ENCODE measurements at places on chromosomes 2 and 18.

DNA sequence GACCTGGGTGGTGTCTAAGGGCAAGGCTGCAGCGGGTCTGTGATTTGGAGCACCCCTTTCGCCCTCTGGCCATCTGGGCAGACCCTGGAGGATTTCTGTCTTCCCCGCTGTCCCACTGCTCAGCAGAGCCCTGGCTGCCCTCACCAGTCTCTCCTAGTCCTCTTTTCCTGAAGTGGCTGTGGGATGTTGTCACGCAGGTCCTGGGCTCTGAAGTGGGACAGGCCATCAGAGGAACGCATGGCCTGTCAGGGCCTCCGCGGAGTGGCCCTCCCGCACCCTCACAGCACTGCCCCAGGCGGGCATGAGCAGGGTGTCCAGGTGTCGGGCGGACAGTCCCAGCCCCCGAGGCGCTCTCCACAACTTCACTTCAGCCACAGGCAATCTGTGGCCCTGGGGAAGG lies 1.1 kb upstream of the TMEM185B start:
- DNase-seq, result no peak

DNA sequence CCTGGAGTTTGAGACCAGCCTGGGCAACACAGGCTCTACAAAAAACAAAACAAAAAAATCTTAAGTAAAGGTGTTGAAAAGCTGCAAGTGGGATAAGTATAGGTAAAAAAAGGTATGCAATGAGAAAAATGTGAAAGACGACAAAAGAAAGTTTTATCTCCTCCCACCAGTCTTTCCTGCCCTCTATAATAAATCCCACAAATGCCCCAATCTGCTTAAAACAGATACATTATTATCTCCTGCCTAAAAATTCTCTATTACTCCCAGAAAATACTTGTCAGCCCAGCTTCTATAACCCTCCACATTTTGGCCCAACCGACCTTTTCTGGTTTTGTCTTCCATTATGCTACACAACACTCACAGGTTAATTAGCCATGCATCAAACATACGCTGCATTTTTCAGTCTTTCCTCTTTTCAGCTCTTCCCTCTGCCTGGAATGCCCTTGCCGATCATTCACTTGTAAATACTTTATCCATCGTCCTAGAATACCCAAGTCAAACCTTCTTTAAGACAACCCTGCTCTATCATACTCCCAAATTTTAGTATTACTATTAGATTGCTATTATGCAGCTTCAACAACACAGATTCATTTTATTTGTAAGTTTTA lies 10.8 kb downstream of the ASXL2 start:
- no peak for DNase-seq

DNA sequence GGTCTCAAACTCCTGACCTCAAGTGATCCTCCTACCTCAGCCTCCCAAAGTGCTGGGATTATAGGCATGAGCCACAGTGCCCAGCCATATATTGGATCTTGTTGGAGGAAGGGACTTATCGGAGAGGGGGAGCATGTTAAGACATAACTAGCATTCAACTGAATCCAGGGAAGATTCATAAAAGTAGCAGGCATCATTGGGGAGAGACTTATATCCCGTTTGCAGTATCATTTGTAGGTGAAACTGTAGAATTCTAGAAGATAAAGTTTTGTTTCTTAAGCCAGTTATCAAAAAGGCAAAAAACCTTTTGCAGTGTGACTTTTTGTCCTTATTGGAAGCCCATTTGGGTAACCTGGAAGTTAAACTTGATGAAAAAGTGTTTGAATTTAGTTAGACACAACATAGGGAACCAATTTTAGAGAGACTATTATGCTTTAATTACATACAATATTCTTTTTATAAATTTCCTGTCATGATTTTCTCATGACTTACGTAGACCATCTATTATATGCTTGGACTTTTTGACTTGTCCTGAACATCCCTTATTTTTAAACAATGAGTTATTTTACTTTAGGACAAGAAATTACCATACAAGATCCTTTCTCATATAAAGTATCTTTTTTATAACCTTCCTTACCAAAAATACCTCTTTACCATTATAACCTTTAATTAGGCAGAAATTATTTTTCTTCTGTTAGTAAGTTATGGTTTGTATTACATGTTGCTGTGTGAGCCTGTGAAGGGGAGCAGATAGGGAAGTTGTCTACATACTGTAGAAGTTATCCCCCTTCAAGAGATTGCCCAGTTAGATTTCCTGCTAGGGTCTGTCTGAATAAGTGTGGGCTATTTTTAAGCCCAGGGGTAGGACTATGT lies 20.3 kb downstream of the RAB3GAP1 start:
- no peak for DNase-seq

GRCh38 chr18:77108821-77109647 lies 23.5 kb downstream of the MBP start:
- no peak for DNase-seq

DNA sequence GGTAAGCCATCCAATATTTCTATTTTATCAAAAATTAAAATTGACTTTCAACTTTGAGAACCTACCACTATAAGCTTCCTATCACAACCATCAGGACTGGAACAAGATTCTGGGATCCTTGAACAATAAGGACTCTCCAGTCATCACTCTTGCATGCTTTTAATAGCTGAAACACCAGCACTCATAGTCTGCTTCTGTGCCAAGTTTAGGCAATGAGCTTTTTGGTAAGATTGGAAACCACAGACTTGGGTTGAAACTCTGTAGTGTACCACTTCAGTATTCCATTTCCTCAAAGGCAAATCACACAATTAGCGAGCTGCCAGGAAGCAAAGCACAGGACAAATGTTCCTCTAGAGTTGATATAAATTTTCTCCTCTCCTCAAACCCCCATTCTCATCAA lies 1065.8 kb upstream of the SLC39A10 start:
- no peak for DNase-seq

- DNase-seq, result no peak
These were observed 17.1 kb downstream of the SLC8A1 start for GRCh38 chr2:40434731-40435271.

DNA sequence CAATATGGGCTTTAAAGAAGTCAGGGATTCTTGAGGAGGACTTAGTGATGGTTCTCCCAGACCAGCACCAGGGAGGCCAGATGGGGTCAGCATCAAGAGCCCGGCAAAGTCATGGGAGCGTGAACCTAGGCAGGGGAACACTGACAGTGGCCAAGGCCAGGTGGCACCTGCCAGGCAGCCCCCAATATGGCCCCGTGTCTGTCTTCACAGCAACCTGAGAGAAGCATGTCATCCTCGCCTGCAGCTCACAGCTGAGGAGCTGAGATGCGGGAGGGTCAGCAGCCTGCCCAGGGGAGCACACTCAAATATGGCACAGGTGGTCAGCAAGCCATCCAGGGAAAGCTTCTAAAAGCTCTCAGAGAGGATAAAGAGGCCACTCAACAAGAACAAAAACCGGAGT lies 105.7 kb upstream of the GPC1 start:
- no peak for DNase-seq

GRCh38 chr18:5600378-5601071 lies 56.7 kb upstream of the EPB41L3 start:
- no peak for DNase-seq

- DNase-seq, result no peak
These were observed 22.8 kb downstream of the OTOF start for GRCh38 chr2:26455037-26455669.

DNA sequence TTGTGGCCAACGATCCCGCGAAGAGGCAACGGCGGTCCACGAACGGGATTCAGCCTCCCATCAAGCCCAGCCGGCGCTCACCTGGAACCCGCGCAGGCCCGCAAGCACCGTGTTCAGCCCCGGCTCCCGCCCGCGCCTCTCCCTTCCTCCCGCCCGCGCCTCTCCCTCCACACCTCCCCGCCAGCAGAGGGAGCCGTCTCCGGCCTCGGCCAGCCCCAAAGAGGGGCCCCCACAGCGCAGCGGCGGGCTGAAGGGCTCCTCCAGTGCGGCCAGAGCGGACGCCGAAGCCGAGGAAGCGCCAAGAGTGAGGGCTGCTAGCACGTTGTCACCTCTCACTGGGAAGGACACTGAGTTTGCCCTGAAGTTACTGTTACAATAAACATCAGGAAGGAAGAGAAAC lies 55.3 kb upstream of the LAPTM4A start:
- DNase-seq, result peak; percentile 37

DNA sequence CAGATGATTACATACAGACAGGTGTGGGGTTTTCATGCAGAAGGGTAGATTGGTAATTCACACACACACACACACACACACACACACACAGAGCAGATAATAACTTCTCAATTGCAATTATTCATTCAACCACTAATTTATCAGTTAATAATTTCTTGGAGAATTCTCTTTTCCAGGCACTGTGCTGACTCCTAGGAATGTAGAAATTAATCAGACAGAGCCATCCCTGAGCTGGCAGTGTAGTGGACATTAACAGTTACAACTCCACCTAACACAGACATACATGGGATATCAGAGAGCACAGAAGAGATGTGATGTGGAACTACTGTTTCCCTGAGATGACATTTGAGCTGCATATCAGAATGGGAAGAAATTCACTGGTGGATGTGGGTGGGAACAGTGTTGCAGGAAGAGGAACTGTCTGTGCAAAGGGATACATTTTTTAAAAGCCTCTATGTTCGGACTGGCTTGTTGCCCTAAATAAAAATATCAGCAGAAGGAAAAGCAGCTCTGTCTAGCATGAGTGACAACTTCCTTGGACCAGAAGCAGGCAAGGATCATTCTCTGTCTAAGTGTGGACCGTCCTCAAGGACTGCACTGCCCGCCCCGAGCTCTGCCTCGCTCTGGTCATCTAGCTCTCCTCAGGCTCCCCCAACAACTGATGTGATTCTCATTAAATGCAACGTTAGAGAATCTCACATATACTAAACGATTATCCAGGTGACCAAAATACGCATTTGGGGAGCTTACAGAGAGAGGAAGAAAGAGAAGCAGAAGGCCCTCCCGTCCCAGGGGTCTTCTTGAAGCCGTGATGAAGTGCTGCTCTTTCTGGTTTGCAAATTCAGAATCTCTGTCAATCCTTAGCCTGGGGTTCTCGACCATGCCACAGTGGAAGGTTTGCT lies 173.4 kb upstream of the TRIB2 start:
- no peak for DNase-seq

DNA sequence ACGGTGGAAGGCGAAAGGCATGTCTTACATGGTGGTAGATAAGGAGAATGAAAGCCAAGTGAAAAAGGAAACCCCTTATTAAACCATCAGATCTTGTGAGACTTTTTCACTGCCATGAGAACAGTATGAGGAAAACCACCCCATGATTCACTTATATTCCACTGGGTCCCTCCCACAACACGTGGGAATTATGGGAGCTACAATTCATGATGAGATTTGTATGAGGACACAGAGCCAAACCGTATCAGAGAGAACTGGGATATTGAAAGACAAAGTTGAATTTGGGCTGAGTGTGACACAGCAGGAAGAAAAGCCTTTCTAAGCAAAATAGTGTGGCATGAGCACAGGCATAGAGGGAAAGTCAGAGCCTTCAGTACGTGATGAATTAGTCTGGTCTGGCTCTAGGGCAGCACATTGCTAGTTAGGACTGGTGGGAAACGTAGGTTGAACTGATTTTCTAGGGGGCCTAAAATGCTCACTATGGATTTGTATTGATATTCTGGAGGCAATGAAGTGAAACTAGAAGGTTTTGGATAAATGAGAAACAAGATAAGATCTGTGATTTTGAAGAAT lies 84.8 kb upstream of the RND3 start:
- no peak for DNase-seq

DNA sequence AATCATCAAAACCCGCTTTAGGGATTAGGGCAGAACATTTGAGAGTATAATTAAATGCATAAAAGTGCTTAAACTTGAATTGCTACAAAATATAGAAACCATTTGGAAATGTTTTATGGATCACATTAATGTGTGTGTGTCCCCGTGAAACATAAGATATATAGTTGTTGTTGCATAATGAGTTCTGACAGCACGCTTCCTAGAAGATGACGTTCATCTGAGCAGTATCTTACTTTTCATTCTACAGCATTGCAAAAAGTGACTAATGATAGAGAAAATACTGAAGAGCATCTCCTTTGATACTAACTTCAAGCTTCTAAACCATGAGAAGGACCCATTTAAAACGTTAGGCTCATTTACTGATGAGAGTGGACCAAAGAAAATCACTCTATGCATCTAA lies 63.7 kb downstream of the SLC8A1 start:
- DNase-seq, result no peak

GRCh38 chr2:150483532-150483931 lies 3.9 kb downstream of the RND3 start:
- no peak for DNase-seq

DNA sequence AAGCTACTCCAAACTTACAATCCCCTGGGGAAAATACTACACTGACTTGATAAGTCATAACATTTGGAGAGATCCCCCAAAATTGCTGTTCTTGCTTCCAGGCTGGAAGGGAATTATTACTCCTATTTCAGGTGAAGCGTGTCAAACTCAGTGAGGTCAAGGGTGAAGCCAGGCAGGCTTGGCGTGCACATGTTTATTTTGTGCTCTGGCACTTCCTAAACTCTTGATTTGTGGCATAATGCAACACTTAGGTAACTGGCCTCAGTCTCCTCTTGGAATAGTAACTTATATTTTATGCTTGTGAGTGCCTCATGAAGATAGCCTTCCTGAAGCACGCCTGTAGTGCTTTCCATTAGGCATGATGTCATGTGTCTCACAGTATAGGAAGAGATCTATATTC lies 751.2 kb downstream of the CNTNAP5 start:
- no peak for DNase-seq

- no peak for DNase-seq
These were observed 7.7 kb downstream of the FBXO15 start for GRCh38 chr18:74139888-74140287.

- DNase-seq, result no peak
These were observed 163.7 kb upstream of the TNP1 start for GRCh38 chr2:217023611-217024010.

DNA sequence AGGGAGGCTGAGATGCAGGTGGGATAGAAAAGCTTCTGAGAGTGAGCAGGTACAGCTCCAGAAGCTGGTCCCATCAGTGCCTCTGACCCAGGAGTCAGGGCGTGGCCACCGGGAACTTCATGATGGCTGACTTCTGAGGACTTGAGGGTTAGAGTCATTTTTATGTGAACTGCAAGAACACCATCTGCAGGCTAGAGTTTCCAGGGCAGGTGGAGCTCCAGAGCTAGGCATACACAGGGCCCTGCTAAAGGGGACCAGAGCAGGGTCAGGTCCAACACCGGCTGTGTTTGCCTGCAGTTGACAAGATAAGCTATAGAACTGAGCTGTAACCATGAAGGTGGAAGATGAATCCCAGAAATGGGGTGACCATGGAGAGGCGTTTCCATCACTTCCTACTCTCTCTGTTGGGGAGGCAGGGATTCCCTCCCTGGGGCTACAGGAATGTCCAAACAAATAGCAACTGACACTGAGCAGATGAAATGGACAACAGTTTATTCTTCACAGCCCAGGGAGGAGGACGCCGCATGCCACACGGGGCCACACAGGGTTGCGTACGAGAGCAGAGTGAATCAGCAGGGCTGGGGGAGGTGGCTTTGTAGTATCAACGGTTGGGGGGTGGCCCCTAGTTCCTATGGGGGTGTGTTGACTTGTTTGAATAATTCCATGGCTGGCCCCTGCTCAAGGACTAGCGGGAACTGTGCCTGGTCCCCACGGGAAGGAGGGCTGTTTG lies 77.6 kb upstream of the ZNF516 start:
- no peak for DNase-seq

DNA sequence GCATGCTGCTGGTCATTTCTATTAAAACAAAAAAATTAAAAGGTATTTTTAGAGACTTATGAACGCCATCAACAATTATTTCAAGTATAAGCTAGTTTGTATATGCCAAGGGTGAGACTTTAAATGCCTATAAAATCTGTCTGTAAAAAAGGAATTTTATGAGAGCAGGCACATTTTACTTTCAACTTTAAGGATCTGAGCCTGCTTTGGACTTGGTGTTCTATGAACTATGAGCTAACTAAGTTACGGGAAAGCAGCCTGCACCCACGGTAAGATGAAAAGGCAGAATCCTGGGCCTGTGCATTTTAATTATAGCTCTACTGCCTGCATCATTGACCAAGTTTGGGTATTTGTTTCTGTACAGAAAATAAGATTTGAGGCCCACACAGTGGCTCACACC lies 95.4 kb downstream of the PLEKHM3 start:
- DNase-seq, result no peak
